T-helper 1 cell (primary cell): ENCODE measurements at places on chromosomes 13 and 19.
A peak's percentile ranks its signal among the peaks of the same experiment; 100 is the strongest.

DNA sequence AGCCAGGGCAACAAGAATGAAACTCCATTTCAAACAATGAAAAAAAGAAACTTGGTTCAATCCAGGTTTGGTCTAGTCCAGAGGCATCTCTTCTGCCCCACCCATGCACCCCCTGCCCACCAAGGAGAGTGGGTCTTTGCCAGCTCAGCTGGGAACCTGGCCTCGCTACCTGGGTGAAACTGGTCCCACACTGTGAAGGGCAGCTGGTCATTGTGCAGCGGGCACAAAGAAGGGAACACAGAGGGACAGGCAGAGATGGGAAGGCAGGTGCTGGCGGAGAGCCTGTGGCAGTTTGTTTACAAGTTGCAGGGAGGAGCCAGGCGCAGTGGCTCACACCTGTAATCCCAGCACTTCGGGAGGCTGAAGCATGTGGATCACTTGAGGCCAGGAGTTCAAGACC lies 50.2 kb downstream of the CPAMD8 start:
- DNase-seq = no peak

GRCh38 chr19:1471515-1472160 lies 7.4 kb downstream of the C19orf25 start:
- DNase-seq = no peak

GRCh38 chr19:48990400-48990799 lies 2.7 kb downstream of the GYS1 start:
- no peak for DNase-seq

DNA sequence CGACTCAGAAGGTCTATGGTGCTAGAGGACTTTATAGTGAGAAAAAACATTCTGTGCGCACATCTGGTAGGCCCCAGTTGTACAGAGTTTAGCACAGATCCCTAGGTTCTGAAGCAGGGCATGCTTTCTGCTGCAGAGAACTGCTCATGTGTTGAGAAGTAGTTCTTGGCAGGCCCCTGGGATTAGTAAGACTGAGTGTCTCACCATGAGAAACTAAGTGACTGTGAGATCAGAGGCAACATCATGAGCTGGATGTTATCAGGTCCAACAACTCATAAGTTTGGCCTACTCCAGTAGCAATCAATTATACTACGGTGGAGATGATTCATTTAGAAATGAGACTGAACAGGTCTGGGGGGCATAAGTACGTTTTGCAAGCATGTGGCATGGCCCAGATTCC lies 507.4 kb upstream of the KLF12 start:
- no peak for DNase-seq

DNA sequence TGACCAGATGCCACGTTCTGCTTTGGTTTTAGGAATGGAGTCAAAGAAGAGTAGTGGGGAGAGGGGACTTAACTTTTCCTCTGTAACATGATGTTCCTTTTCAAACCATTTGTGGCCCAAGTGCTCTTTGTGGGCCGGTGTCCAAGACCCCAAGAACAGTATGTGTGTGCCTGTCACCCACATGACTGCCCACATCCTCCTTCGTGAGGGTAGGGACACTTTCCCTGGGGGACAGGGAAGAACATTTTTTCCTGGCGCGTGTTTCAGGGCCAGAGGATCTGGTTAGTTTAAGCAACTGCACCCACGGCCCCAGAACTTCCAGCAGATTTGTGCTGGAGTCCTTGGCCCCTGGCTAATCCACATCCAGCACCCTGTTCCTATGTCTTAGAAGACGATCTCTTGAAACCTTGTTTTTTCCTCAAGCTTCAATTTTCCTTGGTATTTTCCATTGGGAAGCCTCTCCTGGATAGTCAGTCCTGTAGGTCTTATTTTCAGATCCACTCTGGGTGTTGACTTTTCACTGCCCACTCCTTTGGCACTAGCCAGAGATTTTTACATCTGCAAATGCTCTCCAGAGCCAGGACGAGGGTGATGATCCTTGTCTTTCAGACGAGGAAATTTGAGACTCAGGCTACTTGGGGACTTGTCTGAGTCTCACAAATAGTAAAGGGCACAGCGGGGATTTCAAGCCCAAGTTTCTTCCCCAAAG lies 10.8 kb upstream of the CCDC97 start:
- DNase-seq = no peak

GRCh38 chr13:103288114-103288513 lies 221.9 kb upstream of the SLC10A2 start:
- DNase-seq = no peak

DNA sequence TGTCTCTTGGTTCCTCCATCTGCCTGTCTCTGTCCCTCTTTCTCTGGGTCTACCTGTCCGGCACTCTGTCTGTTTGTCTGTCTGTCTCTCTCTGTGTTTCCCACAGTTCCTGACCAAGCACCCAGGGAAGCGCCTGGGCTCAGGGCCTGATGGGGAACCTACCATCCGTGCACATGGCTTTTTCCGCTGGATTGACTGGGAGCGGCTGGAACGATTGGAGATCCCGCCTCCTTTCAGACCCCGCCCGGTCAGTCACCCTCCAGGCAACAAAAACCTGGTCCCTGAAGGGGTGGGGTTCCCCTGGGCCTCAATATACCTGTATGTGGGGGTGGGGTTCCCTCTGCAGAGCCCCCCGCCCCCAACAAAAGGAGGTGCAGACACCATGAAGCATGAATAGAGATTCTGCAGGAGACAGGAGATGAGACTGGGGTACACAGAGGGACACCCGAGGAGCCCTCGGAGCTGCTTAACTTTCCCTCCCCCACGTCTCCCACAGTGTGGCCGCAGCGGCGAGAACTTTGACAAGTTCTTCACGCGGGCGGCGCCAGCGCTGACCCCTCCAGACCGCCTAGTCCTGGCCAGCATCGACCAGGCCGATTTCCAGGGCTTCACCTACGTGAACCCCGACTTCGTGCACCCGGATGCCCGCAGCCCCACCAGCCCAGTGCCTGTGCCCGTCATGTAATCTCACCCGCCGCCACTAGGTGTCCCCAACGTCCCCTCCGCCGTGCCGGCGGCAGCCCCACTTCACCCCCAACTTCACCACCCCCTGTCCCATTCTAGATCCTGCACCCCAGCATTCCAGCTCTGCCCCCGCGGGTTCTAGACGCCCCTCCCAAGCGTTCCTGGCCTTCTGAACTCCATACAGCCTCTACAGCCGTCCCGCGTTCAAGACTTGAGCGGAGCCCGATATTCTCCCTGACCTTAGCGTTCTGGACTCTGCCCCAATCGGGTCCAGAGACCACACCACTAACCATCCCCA lies 2.6 kb upstream of the CACNG7 start:
- peak; percentile 67 for DNase-seq

- DNase-seq = no peak
Measured at GRCh38 chr13:72540881-72541280, 186.5 kb downstream of the MZT1 start.

- no peak for DNase-seq
Measured at GRCh38 chr19:3316659-3317207, 49.6 kb upstream of the NFIC start.

- DNase-seq = no peak
Measured at GRCh38 chr19:47094557-47095475, 18.8 kb downstream of the ZC3H4 start.

DNA sequence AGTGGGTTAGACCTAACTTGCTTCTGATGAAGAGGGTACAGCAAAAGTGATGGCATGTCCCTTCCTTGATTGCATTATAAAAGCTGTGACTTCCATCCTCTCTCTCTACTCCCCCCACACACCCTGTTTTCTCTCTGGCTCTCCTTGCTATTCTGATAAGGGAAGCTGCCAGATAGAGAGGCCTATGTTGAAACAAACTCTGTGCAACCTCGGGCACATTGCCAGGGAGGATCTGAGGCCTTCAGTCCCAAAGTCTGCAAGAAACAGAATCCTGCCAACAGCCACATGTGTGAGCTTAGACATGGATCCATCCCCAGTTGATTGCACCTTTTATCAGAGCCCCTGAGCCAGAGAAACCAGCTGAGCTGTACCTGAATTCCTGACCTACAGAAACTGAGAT lies 44.8 kb upstream of the ARGLU1 start:
- no peak for DNase-seq

- DNase-seq = no peak
Measured at GRCh38 chr13:42413484-42413815, 141.5 kb downstream of the AKAP11 start.

GRCh38 chr13:110010404-110011138 lies 224.2 kb upstream of the IRS2 start:
- DNase-seq = no peak

- DNase-seq = peak; percentile 32
Measured at GRCh38 chr13:29954082-29955028, 103.9 kb upstream of the UBL3 start.

GRCh38 chr13:76929851-76930374 lies 18.4 kb upstream of the ACOD1 start:
- DNase-seq = no peak

DNA sequence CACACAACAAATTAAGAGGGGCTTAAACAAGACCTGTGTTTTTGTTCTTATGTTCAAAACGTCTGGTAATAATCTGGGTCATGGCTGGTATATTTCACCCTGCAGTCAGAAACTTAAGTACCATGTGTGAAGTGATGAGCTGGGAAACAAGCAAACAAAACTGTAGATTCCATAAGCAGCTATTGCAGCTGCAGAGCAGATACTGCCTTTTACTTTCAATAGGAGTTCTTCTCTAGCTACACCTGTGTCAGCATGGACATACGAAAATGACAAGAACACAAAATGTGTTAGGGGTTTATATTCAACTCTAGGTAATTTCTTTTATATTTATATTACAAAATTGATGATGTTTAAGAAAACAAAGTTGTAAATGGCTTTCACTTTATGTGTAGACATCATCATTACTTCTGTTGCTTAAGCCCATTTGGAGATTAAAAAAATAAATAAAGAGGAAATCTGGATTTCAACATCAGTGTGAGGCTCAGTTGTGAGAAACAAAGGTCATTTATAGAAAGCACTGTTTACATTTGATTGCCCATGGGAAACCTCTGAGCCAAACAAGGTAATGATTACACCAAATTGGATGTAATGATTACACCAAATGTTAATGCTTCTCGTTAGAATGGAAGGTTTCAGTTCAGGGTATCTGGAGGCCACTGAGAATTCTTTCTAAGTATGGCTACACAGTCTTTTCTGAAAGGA lies 451.0 kb upstream of the SLC10A2 start:
- no peak for DNase-seq

DNA sequence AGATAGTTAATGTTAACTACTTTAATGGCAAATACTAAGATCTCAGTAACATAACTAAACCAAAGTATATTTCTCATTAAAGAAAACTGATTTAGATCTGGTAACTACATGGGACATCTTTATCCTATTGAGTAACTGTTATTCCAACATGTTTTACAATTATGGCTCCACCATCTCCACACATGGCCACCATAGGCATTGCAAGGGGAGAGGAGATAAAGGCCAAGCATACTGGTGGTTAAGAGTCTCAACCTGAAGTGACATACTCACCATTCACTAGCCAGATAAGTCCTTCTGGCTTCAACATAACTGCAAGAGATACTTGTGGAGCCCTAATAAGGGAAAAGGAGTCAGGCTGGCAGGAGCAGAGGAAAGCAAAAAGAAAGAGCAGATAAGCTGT lies 1586.4 kb upstream of the SPRY2 start:
- DNase-seq = no peak

GRCh38 chr19:45130888-45131615 lies 29.7 kb downstream of the NKPD1 start:
- no peak for DNase-seq

DNA sequence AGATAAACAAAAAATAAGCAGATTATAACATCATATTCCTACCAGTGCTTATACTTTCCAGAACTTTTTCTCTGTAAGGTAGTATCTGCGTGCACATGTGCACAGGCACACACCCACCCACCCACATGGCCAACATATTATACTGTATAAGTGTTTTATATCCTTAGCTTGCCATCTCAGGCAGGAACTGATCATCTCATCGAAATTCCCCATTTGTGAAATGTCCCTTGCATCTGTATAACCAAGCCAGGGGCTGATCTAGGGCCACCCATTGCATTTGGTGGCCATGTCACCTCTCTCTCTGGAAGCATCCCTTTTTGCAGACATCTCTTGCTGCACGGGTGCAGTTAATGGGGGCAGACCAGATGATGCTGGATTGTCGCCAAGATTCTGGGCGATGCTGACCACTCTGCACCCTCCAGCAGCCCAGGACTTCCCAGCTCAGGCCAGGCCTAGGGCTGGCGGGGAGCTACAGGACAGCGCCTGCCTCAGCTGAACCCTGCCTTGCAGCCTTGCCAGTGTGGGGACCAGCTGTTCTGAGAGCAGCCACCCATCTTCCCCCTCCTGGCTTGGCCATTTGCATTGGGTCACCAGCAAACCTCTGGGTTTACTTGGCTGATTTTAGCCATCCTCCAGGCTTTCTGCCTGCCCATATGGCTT lies 95.9 kb downstream of the SLC7A1 start:
- DNase-seq = no peak

GRCh38 chr13:52737965-52738364 lies 1.7 kb downstream of the CNMD start:
- DNase-seq = no peak

DNA sequence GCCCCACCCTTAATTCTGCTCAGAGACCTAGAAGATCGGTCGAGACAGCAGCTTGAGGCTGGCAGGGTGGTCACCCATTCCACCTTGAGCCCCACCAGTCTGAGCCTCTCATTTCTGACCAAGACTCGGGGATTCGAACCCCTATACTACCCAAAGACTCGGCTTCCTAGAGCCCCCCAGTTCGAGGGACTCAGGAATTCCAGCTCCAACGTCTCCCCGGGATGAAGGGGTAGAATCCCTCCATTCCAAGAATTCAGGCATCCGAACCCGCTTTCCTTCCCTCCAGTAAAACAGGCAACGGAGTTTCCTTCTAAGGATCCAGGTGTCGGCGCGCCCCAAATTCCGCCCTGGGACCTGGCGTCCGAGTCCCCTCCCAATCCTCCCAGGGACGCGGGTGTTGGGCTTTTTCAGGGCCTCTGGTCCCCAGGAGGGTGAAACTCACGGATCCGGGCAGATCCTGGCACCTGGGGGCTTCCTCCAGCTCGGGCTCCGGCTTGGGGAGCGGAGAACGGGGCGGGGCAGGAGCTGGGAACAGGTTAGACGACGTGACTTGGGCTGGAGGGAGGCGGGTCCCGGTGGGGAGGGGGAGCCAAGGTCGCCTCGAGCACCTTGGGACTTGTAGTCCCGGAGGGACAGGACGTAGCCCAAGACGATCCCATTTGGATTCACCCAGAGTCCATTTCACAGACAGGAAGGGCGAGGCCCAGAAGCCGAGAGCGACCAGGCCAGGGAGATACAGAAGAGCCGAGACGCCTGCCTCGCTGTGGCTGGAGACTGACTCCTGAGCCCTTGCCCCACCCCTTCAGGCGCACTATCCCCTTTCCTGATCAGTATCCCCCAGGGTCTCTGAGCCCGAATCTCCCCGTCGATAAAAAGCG lies at the start of gene PPP1R13L:
PPP1R13L (minus strand) TSS at position 513 of the 878 bp plus-strand sequence. CDS start 6,751 bp downstream, outside the sequence.
- no peak for DNase-seq

- peak; percentile 38 for DNase-seq
Measured at GRCh38 chr19:10566658-10567410, 1.0 kb upstream of the KRI1 start.
